ENCODE measurements at places on chromosomes 7 and 10.

GRCh38 chr7:68963552-68963951 lies 634.7 kb upstream of the AUTS2 start:
- no peak for DNase-seq

DNA sequence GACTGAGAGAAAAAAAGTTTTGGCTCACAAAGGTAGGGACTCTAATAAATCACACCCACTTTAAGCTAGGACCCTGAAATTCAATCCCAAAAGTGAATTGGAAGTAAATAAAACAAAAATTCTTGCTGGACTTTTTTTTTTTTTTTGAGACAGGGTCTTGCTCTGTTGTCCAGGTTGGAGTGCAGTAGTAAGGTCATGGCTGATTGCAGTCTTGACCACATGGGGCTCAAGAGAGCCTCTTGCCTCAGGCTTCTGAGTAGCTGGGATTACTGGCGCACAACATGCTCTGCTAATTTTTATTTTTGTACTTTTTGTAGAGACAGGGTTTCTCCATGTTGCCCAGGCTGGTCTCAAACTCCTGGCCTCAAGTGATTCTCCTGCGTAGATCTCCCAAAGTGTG lies 5.0 kb upstream of the LUC7L2 start:
- no peak for DNase-seq

DNA sequence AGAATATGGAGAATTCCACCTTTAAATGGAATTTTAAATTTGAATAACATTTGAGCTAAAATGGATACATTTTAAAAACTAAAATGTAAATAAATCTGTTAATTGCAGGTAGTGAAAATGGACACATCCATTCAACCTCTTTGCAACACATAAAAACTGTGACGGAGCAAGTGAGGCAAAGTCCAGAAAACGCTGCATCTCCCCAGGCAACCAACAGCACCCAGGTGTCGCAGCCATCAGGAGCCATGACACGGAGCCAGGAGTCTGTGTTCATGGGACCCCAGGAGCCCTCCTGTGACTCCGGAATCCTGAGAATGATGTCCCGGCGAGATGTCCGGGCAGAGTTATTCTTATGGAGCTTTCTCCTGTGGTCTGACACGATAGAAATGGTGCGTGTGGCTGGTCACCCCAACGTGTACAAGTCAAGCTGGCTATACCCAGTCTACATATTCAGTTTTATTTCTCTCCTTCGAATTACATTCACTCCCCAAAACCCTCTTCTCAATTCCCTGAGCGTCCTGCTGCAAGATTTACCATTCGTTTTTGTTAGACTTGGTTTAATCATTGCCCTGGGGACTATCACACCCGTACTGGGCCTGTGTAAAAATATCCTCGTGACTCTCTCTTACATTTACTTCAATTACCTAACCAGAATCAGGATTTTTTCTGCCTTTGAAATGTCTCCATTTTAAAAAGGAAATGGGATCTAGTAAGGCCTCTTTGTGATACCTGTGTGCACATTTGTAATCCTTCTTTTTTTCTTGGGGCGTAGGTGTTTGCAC lies 13.1 kb upstream of the MRC1 start:
- no peak for DNase-seq

DNA sequence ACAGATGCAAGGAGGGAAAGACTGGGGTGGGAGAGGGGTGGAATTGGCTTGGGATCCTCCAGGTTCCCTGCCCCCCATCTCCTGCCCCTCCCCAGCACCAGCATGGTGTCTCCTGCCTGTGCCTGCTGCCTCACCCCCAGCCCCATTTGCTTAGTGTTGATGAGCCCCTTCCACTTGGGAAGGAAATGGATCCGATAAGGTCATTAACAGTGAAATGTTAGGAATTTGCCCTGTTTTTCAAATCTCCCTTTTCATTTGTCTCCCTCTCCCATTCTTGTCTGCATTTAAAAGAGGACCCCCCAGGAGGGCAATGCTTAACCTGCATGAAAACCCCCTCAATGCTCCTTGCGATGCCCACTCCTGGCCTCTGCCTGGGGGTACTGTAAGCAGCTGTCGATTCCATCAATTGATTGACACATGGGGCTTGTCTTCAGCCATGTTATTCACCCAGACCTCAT lies 51.5 kb downstream of the HK1 start:
- no peak for DNase-seq

- DNase-seq = peak; percentile 74
Observed at GRCh38 chr7:116953906-116954838, 871 bp downstream of the ST7 start.

GRCh38 chr7:92246360-92247101 lies 757 bp downstream of the ANKIB1 start:
- peak; percentile 57 for DNase-seq

DNA sequence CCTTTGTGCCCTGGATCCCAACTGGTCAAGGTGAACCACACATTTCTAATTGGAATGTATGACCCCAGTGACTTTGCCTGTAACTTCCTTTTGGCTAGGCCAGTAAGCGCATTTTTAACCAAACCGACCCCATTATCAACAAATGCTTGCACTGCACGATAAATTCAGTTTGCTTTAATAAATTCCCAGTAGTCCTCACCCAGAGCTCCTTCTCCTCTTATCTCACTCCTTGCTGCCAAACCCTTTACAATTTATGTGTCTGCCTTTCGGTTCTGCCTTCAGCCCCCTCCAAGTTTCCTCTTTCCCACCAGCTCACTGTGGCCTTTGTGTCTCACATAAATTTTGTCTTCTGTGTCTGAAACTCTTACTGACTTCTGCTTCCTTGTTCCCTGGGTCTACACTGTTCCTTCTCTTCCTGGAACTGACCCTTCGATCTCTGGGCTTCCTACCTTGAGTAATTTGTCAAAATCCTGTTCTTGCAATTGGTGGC lies 59.0 kb downstream of the TBXAS1 start:
- DNase-seq = peak; percentile 27

- no peak for DNase-seq
Observed at GRCh38 chr7:41738336-41738735, 35.4 kb upstream of the INHBA start.

- no peak for DNase-seq
Observed at GRCh38 chr10:71040846-71041605, 152.7 kb upstream of the PCBD1 start.

GRCh38 chr7:15784694-15785030 lies 98.2 kb upstream of the MEOX2 start:
- no peak for DNase-seq

- DNase-seq = no peak
Observed at GRCh38 chr10:129716211-129716681, 247.8 kb downstream of the EBF3 start.

DNA sequence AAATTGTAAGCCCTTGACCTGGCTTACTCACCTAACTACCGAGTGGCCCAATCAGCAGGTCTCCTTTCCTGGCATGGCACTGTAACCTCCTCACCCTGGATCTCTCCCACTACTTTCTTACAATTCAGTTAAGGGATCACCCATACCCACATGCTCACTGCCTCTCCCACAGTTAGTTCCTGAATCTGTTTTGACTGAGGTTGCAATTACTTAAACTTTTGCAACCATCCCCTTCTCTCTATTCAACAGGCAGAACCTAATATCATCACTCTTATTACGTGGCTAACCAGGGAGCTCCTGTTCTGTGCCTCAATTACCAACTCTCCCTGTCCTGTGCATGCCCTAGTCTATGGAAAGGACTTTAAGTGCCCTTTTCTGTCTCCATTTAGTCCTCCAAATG lies 84.2 kb upstream of the IKZF1 start:
- DNase-seq = no peak

DNA sequence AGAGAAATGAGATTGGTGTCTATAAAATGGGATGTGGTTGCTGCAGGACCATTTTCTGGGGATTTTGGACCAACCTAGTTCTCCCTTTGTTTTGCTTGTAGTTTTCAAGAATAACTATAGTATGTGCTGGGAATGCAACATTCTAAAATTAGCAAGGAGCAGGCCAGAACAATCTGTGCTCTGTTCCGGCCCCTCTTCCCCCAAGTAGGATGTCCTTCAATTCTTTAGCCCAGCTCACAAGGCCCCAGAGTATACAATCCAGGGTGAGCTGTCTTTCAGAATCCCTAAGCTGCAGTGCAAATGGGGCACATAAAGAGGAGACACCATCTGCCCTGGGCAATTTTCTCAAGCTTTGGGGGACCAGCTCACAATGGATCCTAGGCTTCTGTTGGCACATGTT lies 809.1 kb downstream of the TNS3 start:
- no peak for DNase-seq

DNA sequence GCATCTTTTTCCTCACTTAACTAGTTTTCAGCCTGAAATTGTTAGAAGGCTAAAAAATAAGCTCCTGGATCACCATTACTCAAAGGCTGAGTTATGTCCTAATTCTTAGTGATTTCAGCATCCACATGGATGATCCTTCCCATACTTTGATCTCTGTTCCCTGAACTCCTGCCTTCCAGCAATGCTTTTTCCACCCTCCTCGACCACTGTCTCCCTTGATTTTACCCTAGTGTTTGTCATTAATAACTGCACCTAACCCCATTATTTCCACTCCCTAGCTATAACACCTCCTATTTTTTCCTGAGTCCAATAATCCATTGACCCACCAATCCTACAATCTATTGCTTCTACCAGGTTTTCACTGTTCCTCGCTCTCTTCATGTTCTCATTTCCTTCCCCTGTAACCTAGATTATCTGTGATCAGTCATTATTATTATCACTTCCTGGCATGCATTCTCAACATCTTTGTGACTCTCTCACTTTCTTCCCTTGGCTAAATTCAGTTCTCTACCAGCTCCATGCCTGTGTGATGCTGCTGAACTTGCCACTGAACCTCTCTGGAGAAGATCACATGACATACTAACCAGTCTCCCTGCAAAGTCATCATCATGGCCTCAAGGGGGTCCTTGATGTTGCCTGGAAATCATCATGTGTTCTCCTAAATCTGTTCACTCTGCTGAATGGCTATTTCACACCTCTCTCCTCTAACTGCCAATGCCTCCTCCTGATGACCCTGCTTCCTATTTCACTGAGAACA lies 6.5 kb upstream of the CALU start:
- DNase-seq = no peak

DNA sequence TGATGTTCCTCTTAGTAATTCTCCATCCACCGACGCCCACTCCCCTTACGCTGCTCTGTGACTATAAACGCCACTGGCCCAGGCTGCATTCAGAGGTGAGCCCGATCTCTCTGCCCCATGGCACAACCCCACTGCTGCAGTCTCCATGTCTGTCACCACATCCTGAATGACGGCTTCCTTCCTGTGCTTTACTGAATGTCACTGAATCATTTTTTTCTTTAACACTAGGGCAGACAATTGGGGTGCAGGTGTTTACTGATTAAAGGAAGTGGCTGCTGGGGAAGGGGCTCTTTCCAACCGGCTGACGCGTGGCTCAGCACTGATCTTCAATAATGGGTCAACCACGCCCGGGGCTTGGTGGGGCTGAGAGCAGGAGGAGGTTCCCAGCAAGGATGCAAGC lies 208.3 kb downstream of the USP6NL start:
- DNase-seq = peak; percentile 43

DNA sequence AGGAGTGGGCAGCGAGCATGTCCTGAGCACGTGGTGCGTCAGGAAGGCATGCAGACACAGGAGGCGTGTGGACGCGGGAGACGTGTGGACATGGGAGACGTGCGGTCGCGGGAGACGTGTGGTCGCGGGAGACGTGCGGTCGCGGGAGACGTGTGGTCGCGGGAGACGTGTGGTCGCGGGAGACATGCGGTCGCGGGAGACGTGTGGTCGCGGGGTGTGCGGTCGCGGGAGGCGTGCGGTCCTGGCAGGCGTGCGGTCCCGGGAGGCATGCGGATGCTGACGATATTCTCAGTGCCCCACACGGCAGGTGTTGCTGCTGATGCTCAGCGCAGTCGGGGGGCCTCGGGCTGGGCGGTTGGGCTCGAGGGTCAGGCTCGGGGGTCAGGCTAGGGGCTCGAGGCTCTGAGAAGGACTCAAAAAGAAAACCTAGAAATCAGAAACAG lies 94.2 kb downstream of the NKX6-2 start:
- DNase-seq = no peak

DNA sequence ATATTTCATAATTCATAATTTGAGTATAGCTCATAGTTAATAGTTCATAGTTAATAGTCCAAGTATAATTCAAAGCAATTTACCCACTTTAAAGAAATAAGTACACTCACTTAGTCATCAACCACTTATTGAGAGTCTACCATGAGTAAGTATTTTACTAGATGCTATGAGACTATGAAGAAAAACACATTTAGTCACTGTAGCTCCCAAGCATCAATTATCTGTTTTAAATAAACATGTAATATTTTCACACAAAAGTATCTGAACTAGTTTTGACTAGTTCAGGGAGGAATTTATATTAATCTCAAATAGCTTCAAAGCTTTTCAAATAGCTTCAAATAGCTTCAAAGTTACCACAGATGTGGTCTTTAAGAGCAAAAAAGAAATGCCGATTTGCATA lies 119.2 kb downstream of the ANK3 start:
- no peak for DNase-seq

- no peak for DNase-seq
Observed at GRCh38 chr10:71085689-71086438, 126.5 kb upstream of the UNC5B start.

DNA sequence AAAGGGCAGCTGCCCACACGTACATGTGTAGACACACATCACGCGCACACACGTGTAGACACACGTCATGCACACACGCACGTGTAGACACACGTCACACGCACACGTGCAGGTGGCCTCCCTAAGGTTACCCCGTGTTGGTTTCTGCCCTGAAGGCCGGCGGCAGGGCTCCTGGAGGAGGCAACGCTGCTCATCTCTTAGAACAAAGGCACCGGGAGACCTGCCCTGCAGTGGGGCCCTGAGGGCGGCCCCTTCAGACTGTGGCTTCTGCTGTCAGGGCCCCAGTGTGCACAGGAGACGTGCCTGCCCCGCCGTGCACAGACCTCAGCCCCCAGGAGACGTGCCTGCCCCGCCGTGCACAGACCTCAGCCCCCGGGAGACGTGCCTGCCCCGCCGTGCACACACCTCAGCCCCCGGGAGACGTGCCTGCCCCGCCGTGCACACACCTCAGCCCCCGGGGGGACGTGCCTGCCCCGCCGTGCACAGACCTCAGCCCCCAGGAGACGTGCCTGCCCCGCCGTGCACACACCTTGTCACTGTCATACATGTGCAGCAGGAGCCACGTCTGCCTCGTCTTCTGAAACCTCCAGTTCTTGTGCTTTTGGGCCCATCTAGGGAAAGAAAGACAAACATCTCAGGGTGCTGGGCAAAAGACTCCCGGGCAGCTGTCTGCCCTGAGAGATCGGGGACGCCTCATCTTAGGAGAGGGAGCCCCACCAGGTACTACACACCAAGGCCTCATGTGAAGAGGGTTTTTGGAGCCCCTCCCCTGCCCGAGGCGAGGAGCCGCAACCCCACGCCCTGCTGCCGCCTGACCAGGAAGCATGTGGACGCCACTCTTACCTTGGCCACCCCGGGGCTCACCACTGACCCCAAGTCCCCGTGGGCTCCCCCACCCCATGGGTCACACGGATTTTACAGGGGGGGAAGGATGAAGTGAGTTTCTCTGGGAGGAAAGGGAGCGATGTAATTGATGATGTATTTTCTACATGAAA lies 17.3 kb downstream of the CYP2W1 start:
- DNase-seq = no peak

GRCh38 chr10:113521475-113521795 lies 31.4 kb upstream of the HABP2 start:
- DNase-seq = no peak

GRCh38 chr7:40697653-40698052 lies 562.8 kb downstream of the SUGCT start:
- DNase-seq = no peak
